NCI-H82 (cell line): ENCODE measurements at places on chromosomes 5 and 9.

DNA sequence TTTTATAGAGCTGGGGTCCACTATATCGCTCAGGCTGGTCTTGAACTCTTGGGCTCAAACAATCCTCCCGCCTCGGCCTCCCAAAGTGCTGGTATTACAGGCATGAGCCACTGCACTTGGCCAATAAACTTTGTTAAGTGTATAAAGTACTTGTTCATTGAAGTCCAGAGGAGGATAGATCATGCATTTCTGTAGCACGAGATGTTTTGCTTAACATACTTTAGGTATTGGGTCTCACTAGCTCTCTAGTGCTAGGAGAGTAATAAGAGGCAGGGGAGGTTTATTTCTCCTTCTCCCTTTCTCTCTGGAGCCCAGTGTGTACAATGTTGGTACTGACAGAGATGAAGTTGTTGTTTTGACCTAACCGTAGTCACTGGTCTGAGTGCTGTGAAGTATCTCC is 125.6 kb upstream of the KLF9 start:
- DNase-seq, result no peak

DNA sequence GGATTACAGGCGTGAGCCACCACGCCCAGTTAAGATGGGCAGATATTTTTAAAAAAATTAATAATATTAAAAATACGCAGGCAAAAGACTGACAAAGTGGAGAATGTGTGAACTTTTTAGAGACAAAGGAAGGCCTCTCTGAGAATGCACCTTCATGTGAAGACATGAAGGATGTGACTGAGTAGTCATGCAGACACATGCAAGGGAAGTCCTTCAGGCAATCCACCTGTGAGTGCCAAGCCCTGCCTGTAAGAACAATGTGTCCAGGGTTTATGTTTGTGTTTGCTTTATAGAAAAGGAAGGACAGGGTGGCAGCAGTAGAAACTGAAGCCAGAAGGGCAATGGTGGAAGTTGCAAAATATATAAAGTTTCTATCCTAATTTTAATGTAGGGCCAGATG is 169.2 kb downstream of the EDIL3 start:
- DNase-seq, result no peak

DNA sequence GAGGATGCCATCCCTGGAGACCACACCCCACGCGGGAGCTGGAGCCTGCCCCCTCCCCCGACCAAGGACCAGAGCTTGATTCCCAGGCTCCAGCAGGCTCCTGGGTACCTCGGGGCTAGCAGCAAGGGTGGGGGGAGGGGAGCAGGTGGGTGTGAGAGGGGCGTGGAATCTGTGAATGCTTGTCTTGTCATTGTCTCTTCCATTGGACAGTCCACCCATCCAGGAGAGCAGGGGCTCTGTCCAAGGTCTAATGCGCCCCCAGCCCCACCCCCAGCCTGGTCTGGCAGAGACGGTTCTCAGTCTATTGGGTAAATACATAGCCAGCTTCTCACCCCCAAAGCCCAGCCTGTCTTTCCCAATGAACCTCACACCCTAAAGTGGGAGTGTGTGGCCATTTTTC is 22.8 kb downstream of the URM1 start:
- DNase-seq, result peak; percentile 14

GRCh38 chr5:97167435-97167834 is 15.6 kb downstream of the RIOK2 start:
- DNase-seq, result no peak

- no peak for DNase-seq
Measured at GRCh38 chr5:57262541-57262940, 88.7 kb downstream of the GPBP1 start.

GRCh38 chr9:137253717-137254623 is 1.2 kb upstream of the NELFB start:
- DNase-seq, result peak; percentile 44

DNA sequence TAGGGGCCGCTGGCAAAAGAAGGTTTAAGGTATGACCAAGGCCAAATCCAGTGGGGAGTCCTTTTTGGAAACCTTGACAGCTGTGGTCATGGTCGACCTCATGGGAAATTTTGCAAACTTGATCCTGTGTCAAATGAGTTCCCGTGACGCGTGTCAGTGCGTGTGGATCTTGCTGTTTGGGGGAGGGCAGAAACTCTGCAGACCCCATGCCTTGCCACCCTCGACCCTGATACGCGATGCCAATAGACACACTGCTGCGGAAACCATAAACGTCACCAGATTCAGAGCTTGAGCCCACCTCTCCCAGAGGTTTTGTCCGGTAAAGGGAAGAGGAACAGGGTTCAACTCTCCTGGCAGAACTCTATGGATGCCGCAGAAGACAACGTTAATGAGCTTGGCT is 104.7 kb downstream of the ADAMTS2 start:
- no peak for DNase-seq

DNA sequence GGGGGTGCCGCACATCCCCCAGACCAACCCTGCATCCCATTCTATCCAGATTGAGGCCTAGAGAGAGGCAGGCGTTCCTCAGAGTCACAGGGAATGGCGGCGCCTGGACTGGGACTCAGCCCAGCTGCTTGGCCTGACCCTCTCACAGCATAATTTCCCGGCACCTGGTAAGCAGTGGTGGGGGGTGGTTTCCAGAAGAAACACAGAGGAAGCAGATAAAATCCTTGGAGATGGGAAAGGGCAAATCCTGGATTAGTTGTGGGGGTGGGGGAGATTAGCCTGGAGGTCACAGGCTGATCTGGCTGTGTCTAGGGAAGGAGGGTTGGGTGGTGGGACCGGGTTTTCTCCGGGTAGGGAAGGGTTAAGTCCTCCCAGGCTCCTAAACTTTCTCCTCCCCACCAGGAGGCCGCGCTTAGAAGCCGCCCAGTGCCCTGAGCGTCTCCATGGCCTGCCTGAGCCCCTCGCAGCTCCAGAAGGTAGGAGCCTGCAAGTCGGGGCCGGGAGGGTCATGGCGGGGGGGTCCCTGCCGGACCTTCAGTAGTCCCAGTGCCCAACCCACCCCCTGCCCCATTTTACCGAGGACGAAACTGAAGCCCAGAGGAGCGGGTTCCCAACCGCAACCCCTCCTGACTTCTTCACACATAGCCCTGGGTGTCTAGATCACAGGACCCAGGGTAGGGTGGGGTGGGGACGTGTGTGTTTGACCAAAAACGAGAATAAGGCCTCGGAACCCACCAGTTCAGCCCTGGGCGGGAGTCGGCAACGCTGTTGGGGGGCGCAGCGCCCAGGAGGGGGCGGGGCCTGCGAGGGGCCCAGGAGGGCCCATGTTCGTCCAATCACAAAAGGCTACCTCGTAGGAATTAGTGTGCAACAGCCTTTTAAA is 1.3 kb downstream of the PHYHD1 start:
- peak; percentile 99 for DNase-seq

DNA sequence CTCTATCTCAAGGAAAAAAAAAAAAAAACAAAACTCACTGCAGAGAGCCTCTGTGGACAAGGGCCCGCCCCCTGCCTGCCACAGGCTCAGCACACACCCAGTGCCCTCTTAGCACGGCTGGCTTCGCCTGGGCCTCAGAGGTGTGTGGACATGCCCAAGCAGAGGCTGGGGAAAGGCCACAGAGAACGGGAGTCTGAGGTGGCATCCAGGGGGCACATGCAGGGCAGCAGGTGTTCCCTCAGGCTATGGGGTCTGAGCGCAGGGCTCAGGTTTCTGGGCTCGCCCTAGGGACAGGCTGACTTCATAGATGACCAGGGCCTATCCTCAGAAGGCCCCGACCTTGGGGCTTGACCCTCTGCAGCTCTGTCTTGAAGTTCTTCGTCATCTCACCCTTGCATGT is 138.7 kb downstream of the ZNF354C start:
- DNase-seq, result no peak

DNA sequence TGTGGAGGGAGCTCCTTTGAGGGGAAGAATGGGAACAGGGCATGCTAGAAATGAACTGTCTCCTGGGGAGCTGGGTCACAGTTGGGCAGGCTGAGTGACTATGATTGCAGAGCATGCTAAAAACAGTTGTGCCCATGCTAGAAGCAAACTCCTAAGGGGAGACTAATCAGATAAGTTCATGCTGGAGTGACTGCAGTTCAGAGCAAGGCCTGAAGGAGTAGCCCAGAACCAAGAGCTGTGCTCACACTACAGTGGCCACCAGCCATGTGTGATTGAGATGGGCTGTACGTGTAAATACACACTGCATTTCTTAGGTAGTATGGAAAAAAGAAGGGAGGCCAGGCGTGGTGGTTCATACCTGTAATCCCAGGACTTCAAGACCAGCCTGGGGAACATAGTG is 10.3 kb upstream of the AK1 start:
- DNase-seq, result peak; percentile 34

DNA sequence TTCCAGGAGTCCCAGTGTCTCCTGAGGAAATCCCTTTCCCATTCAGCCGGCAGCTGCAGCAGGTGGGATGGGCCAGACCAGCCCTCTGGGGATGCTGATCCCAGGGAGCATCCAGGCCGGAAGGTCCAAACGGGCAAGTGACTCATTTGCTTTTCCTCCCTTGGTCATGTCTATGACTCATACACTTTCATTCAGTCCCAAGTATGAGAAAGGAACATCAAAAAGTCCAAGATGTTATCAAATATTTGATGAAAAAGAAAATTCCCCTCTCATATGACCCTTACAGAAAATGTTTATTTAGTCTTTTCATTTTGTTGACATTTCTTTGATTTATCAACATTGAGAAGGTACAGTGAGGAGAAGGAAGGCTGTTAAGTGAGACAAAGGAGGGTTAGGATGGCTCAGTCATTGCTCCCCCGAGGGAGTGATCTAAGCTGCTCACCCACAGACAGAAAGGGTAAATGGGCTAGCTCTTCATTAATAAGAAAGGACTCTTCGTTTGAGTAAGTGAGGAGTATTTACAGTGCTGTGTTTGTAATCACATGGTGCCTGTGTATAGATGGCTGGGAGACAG is 117.6 kb upstream of the ANKRD55 start:
- DNase-seq, result no peak

DNA sequence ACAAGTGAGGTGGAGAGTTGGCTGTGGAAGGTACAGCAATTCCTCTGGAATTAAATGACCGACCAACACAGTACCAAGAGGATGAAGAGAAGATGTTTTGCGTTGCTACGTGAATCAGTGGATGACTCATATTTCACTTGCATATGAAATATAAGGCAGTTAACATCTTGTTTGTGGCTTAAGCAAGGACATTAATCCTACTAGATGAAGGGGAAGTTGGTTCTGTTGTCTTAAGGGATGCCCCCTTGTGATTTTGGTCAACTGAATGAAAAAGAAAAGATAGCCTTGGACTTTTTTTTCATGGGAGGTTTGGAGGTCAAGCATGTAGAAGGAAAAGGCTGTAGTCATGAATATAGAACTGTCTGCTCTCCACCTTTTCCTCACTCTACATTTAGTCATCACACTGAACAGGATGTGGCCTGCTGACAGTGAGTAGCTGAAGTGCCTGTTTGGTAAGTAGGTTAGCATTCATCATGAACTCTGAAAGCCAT is 33.9 kb downstream of the VLDLR start:
- DNase-seq, result no peak

GRCh38 chr5:135881244-135881643 is 14.4 kb downstream of the IL9 start:
- DNase-seq, result no peak

DNA sequence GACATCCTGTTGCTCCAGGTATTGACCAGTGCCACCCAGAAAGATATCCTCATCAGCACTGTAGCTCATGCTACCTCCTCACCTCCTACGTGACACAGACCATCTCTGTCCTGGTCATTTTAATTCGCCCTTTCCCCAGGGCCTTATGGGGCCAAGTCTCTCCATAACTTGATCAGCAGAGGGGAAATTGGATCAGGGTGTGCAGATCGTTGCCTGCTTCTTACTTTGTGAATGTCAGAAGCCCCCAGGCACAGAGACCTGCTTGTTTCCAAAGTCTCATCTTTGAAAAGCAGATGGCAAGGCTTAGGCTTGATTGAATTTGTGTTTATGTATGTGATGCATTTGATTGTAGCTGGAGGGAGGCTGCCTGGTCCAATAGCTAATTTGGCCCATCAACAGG is 8.8 kb upstream of the DBH start:
- peak; percentile 30 for DNase-seq

DNA sequence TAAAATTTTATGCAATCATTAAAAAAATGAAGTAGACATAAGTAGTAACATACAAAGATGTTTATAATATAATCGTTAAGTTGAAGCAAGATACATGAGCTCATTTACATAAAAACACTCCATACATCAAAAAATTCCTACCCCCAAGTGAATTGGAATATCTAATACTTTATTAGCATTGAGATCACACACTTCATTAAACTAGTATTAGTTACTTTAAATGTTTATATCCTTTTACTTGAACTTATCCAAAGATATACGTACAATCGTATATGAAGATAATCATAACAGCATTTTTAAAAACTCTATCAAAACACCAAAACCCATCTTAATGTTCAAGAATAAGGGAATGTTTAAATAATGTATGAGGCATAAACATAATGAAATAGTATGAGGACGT is 275.1 kb downstream of the RFX3 start:
- DNase-seq, result no peak

DNA sequence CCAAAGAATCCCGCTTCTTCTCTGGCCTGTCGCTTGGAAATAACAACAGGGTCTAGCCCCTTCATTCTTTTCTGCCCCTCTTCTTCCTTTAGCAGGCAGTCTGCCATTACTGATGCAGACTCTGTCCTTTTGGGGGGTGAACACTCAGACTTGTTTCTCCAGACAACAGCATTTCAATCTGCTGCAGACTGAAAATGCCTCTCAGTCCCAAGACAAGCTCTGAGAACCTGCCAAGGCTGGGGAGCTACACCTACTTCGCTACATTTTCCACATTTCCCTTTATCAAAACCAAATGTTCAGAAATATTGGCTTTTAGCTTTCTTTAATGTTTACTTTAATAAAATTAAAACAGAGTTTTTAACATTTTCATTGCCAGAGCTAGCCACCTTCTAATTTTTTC is 152.4 kb downstream of the MPDZ start:
- no peak for DNase-seq

DNA sequence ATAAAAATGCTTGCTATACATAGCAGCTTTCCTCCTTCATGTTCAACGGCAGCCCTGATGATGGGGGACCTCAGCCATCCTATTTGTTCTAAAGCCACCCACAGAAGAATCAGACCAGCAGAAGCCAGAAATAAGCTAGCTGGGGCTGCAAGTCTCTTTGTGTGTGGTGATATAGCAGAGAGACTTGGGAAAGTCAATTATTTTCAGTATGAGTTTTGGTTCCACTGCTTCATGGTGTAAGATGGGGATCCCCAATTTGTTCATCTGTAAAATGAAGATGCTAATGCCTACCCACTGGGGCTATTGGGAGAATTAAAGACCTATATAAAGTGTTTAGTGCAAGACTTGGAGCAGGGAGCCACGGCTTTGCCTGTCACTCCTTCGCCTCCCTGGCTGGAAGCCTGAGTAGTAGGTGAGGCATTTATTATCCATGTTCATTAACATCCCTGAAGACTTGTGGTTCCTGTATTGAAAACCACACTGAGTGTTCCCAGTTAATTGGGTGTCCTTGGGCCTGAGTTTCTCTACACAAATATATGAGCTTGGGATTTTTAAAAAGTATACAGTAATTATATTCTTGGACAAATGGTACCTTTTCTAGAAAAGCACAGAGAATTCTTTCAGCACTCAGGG is 210.1 kb upstream of the SLC24A2 start:
- peak; percentile 59 for DNase-seq

DNA sequence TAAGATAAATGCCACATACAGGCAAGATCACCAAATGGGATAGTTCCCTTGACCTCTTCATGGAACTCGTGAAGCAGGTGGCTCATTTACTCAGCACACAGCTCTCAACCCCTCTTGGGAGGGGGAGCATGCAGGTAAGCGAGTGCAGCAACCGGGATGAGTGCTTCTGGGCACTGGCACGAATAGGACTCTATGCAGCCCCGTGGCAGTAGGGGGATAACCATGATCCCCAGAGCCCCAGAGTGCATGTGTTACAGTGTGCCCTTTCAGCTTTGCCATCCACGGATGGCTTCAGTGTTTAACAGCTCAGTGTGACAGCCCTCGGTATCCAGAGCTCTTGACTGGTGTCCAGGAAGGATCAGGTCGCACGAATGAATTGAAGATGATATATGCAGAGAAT is 1187.1 kb downstream of the CDH9 start:
- DNase-seq, result no peak
